ENCODE measurements at places on chromosomes 5 and 9. TPM values are rescaled to one million over a fixed set of nuclear protein-coding genes. Genes with fewer than 3 reads are reported as not detected.

GRCh38 chr9:107794259-107794658, 304.7 kb upstream of the KLF4 start:
- H3K27me3 ChIP-seq: no peaks in the 10 kb centered on the region
- no peak overlapping the region for H3K27ac ChIP-seq
- no peaks in the 10 kb centered on the region for H3K4me1 ChIP-seq

GRCh38 chr5:7436521-7436920, 40.6 kb downstream of the ADCY2 start:
- H3K4me1 ChIP-seq: no peaks in the 10 kb centered on the region
- DNase-seq: no peak
- H3K27ac ChIP-seq: no peak overlapping the region
- H3K4me3 ChIP-seq: no peak overlapping the region
- H3K27me3 ChIP-seq: no peaks in the 10 kb centered on the region

DNA sequence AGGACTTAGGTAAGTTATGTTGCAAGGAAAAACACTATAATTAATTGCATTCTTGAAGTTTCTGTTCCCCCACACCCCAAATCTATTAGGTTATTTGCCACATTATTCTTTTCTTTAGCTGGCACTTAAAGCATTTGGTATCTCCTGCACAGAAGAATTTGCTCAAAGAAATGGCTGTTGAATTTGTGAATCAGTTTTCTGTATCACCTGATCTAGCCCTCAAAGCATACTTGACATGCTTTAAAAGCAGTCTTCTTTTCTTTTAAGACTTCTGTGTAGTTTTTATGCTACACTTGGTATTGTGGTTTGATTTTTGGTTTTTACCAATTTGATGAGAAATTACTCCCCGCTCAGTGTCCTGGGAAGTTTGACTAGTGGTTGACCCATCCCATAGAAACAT, 69.1 kb downstream of the RIC1 start:
- H3K36me3 ChIP-seq: no peaks in the 10 kb centered on the region
- H3K27me3 ChIP-seq: no peaks in the 10 kb centered on the region
- no peaks in the 10 kb centered on the region for H3K4me1 ChIP-seq
- H3K4me3 ChIP-seq: no peak overlapping the region
- no peak overlapping the region for H3K27ac ChIP-seq

DNA sequence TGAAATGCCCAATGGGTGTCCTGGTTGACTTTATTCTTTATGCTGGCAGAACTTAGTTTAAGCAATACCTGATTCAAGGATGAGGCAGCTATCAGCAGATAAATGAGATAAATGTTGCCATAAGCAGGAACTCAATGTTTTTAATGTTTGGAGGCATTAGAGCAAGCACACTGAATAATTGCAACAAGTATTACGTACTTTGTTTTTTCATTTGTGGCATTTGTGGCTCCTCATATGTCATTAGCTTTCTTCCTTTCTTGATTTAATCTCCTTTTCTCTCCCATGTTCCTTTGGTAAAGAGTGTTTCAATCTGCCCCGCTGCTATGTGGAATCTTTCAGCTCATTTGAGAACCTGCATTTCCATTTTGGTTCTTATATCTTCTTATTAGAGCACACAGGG, 6.4 kb upstream of the NR3C1 start:
- DNase-seq: no peak
- no peak overlapping the region for H3K27ac ChIP-seq
- H3K4me3 ChIP-seq: no peak overlapping the region
- H3K4me1 ChIP-seq: no peaks in the 10 kb centered on the region
- H3K27me3 ChIP-seq: no peaks in the 10 kb centered on the region
- H3K36me3 ChIP-seq: no peaks in the 10 kb centered on the region

GRCh38 chr5:32420506-32420905, 24.0 kb downstream of the ZFR start:
- peaks cover 34% of the 10 kb centered on the region for H3K36me3 ChIP-seq
- H3K27me3 ChIP-seq: no peaks in the 10 kb centered on the region
- peaks cover 17% of the 10 kb centered on the region for H3K4me1 ChIP-seq
- DNase-seq: no peak
- no peak overlapping the region for H3K27ac ChIP-seq
- no peak overlapping the region for H3K4me3 ChIP-seq

DNA sequence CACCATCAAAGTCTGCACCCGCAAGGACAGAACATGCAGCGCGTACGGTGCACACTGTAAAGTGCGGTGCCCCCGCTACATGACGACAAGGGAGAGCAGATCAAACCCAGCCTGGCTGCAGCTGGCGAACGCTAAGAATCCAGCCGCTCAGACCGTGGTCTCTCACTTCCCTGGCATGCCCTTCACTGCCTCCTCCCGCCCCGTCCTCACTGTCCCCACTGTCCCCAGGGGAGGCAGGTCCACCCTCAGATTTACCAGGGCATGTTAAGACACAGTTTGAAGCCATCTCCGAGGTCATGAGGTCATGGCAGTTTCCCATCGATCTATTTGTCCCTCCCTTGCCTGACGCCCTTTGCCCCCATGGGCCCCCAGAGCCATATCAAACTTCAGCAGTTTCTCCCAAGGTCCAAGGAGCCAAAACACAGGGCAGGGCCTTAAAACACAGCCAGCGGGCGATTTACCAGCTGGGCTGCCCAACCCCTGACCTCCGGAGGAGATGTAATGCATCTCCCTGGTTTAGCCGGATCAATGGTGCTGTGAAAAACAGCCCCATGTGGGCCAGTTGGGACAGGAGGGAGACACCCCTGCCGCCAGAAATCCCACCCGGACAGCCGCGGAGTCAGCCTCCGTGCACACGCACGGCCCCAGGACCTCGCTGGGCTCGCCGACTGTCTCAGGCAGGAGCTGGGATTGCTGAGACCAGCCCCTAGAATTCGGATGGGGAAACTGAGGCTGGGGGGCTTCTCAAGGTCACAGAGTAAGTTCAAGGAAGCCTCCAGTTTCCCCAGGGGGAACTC, 52.3 kb upstream of the FUBP3 start:
- no peaks in the 10 kb centered on the region for H3K4me1 ChIP-seq
- H3K36me3 ChIP-seq: no peaks in the 10 kb centered on the region
- DNase-seq: no peak
- H3K4me3 ChIP-seq: no peak overlapping the region
- H3K27me3 ChIP-seq: peaks cover 14% of the 10 kb centered on the region

The HK3 gene
- total RNA-seq: 50.5 TPM

The CMBL gene
- 21.8 TPM for total RNA-seq

DNA sequence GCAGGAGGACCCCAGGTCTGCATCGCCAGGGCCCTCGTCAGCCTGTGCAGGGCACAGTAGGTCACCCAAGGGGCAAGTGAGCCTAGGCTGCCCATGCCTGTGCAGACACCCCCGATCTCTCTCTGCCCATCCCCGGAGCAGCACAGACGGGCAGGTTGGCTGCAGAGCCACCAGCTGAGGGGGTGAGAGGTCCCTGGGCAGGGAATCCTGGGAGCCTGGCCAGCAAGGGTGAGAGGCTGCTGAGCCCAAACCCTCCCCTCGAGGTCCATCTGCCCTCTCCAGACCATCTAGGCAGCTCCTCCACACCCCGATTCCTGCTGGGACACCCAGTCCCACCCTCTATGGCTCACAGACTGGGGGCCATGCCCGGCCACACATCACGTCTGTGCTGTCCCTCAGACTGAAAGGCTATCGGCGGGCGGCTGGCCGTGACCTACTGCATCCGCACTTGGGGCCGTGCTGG, 2.8 kb upstream of the DPP7 start:
- no peak overlapping the region for H3K27ac ChIP-seq
- H3K36me3 ChIP-seq: peaks cover 7% of the 10 kb centered on the region
- no peak overlapping the region for H3K4me3 ChIP-seq
- no peaks in the 10 kb centered on the region for H3K27me3 ChIP-seq

DNA sequence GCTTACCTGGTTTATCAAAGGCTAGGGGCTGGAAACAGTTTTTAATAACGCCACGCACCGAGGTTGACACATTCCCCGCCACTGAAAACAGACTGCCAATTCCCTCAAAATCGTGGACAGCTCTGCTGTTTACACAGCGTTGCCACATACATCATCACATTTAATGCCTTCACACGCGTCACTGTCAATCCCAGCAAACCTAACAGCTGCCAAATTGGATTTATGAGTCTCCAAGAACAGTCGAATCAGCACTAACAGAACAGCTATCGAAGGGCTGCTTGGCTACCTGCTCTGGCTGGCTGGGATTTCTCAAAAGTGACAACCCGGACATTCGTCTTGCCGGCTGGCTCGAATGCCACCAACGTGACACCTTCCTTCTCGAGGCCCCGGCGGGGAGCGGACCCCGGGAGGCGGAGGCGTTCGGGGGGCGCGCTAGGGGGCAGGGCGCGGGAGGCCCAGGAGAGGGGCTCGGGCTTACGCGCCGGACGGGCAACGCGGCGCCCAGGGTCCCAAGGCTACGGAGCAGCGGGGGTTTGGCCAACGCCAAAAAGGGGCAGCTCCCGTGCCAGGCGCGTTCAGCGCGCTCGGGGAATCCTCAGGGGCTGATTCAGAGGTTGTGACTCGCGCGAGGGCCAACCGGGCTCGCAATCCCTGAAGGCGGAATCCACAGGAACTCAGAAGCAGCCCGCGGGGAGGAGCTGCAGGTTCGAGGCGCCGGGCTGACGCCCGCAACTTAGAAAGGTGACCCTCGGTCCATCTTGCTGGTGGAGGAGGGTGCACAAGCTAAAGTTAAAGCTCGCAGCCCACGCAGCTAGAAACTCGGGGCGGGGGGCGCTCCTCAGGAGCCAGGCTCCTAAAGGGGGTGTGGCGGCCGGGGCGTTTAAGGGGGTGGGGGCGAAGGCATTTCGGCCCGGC, 1.2 kb downstream of the CDC14B start:
- DNase-seq: peak; percentile 69
- H3K4me1 ChIP-seq: peaks cover 7% of the 10 kb centered on the region
- no peaks in the 10 kb centered on the region for H3K27me3 ChIP-seq
- no peaks in the 10 kb centered on the region for H3K36me3 ChIP-seq

GRCh38 chr5:131996210-131997025, 15.0 kb downstream of the ACSL6 start:
- H3K36me3 ChIP-seq: no peaks in the 10 kb centered on the region
- peaks cover 8% of the 10 kb centered on the region for H3K4me1 ChIP-seq
- no peak overlapping the region for H3K27ac ChIP-seq
- no peak overlapping the region for H3K4me3 ChIP-seq
- DNase-seq: peak; percentile 32

The PCDHGA10 gene
- total RNA-seq: 6.2 TPM

- no peak overlapping the region for H3K27ac ChIP-seq
- H3K27me3 ChIP-seq: no peaks in the 10 kb centered on the region
- H3K4me1 ChIP-seq: peaks cover 10% of the 10 kb centered on the region
- DNase-seq: no peak
- H3K36me3 ChIP-seq: peaks cover 23% of the 10 kb centered on the region
Observed at GRCh38 chr5:39014561-39014960, 59.6 kb downstream of the RICTOR start.

- no peaks in the 10 kb centered on the region for H3K36me3 ChIP-seq
- H3K4me1 ChIP-seq: no peaks in the 10 kb centered on the region
- H3K27ac ChIP-seq: no peak overlapping the region
Observed at GRCh38 chr5:143426437-143426991, 23.0 kb upstream of the NR3C1 start.

GRCh38 chr9:128409978-128410377, 10.7 kb upstream of the CERCAM start:
- no peak for DNase-seq
- H3K36me3 ChIP-seq: no peaks in the 10 kb centered on the region
- no peak overlapping the region for H3K27ac ChIP-seq
- no peaks in the 10 kb centered on the region for H3K4me1 ChIP-seq
- H3K27me3 ChIP-seq: peaks cover 6% of the 10 kb centered on the region
- H3K4me3 ChIP-seq: no peak overlapping the region

- H3K36me3 ChIP-seq: no peaks in the 10 kb centered on the region
- H3K4me3 ChIP-seq: no peak overlapping the region
- H3K27me3 ChIP-seq: no peaks in the 10 kb centered on the region
- no peak overlapping the region for H3K27ac ChIP-seq
Observed at GRCh38 chr9:19720377-19720776, 68.5 kb downstream of the SLC24A2 start.

The ITK gene
- total RNA-seq: 8.1 TPM

The TERT gene
- not detected for total RNA-seq

DNA sequence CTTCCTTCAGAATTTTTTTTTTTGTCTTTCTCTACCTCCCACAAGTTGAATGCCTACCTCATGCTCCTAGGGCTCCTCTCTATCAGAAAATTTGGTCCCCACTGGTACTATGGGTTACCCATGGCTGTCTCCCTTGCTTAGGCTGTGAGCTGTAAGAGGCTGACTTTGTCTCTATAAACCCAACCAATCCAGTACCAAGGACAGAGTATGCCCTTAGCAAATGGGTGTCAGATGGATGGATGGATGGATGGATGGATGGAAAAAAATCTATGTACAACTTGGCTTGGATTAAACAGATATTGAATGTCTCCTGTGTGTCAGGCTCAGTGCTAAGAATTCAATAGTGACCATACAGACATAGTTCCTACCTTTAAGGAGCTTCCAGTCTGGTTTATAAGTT, 398.2 kb upstream of the TRPC7 start:
- DNase-seq: no peak
- no peaks in the 10 kb centered on the region for H3K4me1 ChIP-seq

DNA sequence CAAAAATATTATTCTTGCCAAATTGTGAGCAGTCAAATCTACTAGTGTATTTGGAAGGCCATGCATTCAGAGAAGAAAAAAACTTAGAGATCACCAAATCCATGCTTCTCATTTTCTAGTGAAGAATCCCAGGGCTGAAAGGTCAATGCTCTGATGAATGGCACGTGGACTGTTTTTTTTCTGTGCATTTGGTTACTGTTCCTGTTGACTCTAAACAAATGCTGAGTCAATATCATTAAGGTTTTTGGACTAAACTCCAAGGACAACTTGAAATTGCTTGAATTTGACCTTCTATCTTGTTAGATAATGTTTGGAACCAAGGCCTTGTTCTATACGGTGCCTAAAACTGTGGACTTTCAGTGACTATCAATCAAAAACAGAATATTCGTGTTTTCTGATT, 142.2 kb downstream of the OSTF1 start:
- H3K27me3 ChIP-seq: no peaks in the 10 kb centered on the region
- H3K4me1 ChIP-seq: no peaks in the 10 kb centered on the region
- H3K27ac ChIP-seq: no peak overlapping the region
- no peak overlapping the region for H3K4me3 ChIP-seq
- DNase-seq: no peak
- no peaks in the 10 kb centered on the region for H3K36me3 ChIP-seq

- H3K27me3 ChIP-seq: no peaks in the 10 kb centered on the region
- DNase-seq: no peak
- no peaks in the 10 kb centered on the region for H3K36me3 ChIP-seq
- H3K27ac ChIP-seq: no peak overlapping the region
Observed at GRCh38 chr5:111859031-111859430, 102.0 kb upstream of the NREP start.

The CRB2 gene
- total RNA-seq: 0.93 TPM
